ENCODE measurements at places on chromosomes 11 and 22.

DNA sequence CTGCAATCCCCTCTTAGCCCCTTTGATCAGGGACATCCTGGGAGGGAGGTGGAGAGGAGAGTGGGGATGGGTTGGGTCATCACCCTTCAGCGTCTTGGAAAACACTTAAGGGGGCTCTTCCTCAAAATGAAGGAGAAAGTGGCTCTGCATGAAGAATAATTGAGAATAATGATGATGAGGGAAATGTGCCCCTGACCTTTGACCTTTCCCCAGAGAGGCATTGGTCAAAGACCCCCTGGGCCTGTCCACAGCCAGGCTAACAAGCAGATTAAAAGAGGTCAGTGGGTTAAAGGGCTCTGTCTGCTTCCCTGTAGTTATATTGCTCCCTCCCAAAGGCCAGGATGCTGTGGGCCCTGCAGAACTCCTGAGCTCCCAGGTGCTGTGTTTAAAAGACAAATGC is 68.7 kb downstream of the NAV2 start:
- no peak for DNase-seq

- no peak for DNase-seq
Measured at GRCh38 chr11:35558513-35558912, 33.1 kb upstream of the PAMR1 start.

DNA sequence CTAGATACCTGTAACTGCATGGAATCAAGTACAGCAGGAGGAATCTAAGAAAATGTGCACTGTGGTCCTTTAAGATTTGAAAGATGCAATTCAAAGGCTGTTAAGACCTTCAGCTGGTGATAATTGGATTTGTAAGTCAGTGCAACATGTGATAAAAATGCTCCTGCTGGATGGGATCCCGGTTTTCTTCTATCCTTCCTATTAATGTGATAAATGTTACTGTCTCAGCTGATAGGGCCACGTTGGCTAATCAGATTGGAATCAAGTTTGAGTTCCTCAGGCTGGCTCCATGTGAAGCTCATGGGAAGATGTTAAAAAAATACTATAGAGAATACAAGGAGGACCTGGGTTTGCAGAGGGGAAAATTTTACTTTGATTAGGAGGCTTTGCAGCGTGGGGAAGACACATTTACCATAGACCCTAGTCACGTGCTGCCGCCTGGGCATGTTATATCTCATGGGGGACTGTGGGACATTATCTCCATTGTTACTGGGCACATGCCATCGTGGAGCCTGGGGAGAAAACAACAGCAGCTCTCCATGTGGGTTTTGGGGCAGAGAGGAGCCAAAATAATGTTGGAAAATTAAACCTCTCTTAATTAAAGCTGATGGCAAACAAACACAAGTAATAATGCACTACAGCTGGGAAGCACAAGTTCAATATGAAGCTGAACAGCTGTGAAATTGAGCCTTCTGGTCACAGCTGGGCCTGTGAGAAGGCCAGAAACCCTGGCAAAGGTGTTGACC is 652.5 kb downstream of the NTM start:
- DNase-seq: no peak

DNA sequence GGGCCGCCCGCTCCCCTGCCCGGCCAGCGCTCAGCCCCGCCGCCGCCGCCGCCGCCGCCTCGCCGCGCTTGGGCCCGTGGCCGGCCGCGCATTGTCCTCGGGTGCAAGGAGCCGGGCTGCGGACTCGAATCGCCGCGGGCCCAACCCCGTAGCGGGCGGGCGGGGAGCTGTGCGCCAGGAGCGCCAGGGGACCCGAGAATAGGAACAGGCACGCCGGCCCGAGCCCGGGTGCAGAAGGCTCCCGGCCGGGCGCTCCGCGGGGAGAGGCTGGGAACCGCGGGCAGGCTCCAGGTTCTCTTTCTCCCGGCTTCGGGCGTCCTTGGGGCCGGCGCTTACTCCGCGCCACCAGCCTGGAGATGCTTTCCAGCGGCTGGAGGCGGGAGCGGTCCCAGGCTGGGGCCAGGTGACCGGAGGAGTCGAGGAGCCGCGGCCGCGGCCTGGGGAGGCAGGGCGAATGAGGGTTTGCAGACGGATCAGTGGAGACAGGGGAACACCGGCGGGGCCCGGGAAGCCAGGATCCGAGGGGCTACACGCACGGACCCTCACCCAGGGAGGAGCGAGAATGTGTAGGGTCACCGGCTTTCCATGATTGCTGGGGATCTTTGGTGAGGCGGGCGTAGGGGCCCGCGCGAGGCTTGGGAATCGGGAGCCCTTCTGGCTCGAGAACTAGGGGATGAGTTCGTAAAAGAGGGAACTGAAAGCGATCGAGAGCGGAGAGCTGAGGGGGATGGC is 726 bp downstream of the PKNOX2 start:
- DNase-seq: no peak

DNA sequence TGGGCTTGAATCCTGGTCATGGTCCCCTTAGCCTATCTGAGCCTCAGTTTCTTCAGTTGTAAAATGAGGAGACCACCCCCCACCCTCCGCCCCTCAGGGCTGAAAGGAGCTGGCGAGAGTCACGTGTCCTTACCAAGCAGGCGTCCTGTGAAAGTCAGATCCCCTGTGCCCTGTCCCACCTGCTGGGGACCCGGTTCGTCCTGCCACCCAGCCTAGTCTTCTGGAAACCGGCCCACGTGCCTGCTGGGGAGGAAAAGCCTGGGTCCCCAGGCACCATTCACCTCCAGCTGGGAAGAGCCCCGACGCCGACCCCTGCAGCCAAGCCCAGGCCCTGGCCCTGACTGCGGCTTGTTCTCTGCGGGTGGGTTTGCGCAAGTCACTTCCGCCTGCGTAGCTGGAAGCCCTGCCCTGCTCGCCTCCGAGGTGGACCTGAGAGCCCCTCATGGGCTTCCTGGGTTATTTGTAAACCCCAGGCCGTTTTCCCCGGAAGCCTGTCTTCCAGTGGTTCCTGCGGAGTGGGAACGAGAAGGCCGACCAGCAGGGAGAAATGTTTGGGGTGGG is 679 bp upstream of the SSH3 start:
- no peak for DNase-seq

DNA sequence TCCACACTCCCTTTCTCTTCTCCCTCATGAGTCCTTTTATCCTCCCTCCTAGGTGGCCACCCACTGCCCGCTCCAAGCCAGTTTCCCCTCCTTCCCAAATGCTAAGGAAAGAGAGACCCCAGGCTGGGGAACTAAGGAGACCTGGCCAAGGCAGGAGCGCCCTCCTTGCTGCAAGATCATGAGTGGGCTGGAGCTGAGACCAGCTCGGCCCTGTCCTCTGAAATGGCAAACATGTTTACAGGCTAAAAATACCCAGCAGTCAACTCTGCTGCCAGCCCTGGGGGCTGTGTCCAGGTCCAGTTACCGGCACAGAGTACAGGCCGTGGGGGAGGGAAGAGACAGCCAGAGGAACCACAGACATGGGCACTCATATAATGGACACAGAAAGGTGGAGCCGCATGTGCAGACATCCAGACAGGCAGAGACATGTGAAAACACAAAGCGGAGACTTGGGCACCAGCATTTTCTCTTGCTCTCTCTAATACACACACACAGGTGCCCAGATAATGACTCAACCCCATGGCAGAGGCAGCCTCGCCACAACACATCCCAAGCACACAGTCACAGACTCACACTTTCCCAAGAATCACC is 1.2 kb upstream of the AHNAK start:
- no peak for DNase-seq

DNA sequence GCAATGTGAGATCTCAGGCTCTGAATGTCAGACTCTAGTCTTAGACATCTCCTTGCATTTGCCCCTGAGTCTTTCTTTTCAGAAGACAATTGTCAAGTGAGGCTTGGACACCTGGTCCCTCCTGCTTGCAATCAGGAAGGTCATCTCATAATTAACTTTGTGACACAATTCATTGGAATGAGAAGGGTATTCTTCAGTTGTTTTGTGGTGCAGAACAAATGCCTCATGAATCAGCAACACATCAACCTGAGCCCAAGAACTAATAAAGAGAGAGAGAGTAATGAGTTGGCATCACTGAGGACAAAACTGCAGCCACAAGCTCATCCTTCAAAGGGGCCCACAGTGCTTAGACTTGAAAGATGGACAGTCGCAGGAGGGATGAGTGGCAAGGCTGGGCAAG is 375.8 kb downstream of the INSC start:
- DNase-seq: no peak

DNA sequence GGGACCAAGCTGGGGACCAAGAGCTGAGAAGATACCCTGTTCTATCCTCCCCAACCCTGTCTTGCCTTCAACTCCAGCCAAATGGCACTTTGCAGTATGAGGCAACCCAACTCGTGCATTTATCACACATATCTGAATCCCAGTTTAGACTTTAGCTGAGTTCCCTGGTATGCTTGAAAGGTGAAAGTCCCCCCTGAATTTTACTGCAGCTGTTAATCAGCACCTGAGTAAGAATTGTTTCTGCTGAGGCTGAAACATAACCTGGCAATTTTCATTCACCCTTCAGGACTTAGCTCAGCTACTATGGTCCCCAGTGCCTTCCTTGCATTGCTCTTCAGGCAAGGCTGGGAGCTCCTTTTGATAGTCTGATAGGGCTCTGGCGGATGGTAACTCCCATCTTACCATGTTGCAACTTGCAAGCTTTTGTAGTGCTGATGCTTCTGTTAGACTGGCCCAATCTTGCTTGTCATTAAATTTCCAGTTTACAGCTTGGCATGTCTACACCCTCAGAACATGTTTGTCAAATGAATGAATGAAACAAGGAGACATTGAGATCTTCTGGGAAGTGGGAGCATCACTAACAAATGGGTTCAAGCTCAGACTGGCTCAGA is 64.0 kb upstream of the SLC6A5 start:
- no peak for DNase-seq

DNA sequence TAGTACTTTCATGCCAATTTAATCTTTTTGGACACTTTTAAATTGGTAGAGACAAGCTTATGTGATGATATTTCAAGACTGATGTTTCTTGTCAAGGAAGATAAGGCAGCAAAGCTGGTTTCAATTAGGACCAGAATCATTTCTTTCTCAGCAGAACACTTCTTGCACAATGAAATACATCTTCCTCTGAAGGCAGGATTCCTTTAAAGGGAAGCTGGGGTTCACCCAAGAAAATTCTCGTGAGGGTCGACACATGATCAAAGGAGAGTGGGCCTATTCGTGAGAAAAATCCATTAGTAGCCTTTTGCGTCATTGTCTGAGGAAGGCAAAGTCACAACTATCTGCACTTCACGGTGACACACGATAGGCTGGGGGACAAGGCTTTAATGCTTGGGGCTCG is 17.6 kb downstream of the TTC12 start:
- DNase-seq: no peak

DNA sequence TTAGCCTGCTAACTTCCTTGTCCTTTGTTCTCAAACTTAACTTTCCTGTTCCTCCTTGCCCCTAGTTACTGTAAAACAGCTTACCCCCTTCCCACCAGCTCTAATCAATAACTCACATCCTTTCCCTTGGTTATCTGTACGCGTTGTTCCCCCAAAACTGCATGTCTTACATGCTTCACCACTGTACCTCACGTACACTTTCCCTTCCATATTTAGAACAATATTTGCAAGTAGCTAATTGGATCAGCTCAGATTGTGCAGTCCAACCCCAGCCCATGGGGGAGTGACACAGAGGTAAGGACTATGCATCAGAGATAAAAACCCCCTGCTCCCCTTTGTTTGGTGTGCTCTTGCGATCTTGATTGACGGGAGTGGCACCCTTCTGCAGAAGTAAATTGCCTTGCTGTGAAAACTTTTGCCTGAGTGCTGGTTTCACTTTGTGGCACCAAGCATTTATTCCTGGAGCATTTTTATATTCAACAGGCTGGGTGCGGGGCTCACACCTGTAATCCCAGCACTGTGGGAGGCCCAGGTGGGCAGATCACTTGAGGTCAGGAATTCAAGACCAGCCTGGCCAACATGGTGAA is 30.9 kb downstream of the MIF start:
- no peak for DNase-seq

- no peak for DNase-seq
Measured at GRCh38 chr11:11471201-11471600, 118.2 kb upstream of the CSNK2A3 start.
